Common myeloid progenitor, CD34-positive (primary cell): ENCODE measurements at places on chromosomes 6 and 20.

DNA sequence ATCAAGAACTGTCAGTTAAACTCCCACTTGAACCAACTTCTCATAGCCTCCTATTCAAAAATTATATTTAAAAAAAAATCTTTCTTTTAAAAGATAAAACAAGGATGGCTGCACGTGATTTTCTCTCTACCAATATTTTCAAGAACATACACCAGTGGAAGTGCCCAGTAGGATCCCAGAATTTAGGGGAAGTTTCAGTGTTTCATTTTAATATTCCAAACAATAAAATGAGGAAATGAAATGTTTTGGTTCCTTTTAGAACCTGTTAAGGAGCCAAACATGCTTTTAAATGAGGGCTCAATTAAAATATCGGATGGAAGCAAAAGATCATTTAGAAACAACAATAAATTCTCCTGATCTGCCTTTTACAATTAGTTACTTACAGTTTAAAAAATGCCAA, 26.4 kb upstream of the PRELID3B start:
- no peak overlapping the region for H3K4me3 ChIP-seq
- DNase-seq = no peak
- no peak overlapping the region for H3K27ac ChIP-seq
- no peaks in the 10 kb centered on the region for H3K36me3 ChIP-seq

DNA sequence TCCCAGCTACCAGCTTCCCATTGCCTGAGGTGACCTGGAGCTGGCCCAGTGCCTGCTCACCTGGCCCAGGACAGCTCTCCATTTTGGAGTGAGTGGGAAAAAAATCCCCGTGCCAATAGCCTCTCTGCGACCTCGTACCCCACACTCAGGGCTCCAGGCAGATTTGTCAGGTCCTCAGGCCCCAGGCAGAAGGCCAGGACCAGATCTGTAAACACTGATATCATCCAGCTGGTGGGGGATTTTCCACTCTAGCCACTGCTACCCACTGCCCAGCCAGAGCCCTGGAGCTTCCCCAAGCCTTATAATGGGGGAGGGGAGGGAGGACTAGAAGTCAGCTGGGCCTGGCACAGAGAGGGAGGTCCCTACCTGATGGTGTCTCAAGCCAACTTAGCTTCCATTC, 1.3 kb upstream of the PGC start:
- DNase-seq = no peak
- no peaks in the 10 kb centered on the region for H3K36me3 ChIP-seq
- H3K27me3 ChIP-seq = no peaks in the 10 kb centered on the region

DNA sequence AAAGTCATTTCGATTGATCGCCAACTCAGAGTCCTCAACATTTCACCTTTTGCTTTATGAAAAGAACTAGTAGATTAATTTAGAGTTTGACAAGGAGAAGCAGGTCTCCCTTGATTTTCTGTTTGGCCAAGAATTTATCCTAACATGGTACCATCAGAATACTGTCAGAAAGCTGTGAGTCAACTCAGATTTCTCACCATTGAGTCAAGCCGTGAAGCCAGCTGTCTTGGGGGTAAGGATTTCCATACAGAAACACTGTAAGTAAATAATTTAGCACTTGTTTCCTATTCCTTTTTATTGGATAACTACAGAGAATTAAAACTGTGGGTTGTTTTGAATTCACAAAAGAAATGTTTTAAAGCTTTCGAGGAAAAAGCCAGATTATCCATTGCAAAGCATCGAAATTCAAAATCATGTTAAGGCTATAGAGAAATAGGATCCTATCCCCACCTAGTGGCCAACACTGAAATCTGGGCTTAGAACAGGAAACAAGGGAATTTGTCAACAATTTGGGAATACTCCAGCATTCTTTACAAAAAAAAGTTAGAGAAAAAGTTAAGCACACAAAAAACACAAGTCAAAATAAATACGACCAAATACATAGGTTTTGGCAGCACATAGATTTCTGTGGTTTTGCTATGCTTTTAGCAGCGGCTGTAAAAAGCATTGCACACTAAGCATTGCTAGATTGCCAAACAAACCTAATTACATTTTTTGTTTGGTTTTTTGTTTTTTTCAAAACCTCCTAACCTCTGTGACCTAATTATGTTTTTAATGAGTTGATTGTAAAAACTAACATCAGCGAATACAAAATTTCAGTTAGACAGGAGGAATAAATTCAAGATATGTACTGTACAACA, 44.2 kb downstream of the COL11A2 start:
- H3K4me1 ChIP-seq = peaks cover 9% of the 10 kb centered on the region
- no peak overlapping the region for H3K27ac ChIP-seq
- H3K27me3 ChIP-seq = no peaks in the 10 kb centered on the region
- DNase-seq = peak; percentile 38

DNA sequence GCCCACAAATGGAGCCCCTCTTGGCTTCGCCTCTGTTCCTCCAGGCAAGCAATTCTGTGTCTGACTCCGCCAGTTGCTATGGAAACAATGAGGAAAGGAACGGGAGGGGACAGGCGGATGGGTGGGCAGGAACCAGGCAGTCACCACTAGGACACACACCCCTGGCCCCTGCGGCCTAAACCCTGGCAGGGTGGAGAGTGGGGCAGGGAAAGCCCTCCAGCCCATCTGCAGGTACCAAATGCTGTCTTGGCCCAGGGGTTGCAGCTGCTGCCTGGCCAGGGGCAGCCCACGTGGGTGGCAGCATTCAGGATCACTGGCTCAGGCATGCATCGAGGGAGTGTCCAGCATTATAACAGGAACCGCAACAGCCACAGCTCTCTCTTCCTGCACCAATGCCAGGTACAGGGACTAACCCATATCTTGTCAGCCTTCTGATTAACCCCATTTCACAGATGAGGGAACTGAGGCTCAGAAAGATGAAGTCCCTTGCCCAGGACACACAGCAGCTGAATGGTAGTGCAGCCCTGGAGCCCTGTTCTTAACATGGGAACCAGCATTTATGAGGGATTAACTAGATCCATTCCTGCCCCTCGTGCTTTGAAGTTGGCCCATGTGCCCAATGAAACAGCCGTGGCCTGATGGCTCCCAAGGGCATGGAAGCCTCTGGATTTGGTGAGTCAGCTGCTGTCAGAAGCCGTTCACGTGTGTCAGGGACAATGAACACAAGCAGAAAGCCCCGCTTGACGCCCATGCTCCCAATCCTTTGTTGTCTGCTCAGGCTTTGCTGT, 66.3 kb downstream of the NOL4L start:
- no peak overlapping the region for H3K27ac ChIP-seq
- peaks cover 58% of the 10 kb centered on the region for H3K4me1 ChIP-seq
- H3K36me3 ChIP-seq = peaks cover 46% of the 10 kb centered on the region
- no peak overlapping the region for H3K4me3 ChIP-seq

DNA sequence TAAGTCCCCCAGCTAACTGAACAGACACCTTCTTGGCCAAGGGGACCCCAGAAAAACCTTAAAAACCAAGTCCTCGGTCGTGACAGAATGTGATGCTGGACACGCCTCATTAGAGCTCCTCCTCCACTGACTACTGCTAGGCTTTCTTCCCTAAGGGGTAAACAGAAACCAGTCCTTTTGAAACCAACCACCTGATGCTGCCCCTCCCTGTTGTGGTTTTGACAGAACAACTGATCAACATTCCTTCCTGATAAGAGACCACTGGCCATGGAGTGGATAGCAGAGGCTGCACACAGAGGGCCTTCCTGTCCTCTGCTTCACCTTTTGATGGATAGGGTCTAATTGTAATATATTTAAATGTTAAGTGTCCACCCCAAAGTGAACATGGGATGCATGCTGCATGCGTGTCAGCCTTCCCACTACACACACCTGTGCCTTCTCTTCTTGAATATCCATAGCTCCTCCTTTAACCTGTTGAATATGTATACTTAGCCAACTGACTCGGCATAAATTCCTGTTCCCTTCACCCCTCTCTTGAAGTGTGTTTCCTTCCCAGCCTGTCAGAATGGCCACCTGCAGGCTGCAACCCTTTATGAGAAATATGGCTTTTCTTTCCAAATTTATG, 27.9 kb upstream of the SLC2A12 start:
- H3K4me1 ChIP-seq = peaks cover 4% of the 10 kb centered on the region
- peak; percentile 19 for DNase-seq
- H3K4me3 ChIP-seq = no peak overlapping the region
- H3K27me3 ChIP-seq = peaks cover 2% of the 10 kb centered on the region

DNA sequence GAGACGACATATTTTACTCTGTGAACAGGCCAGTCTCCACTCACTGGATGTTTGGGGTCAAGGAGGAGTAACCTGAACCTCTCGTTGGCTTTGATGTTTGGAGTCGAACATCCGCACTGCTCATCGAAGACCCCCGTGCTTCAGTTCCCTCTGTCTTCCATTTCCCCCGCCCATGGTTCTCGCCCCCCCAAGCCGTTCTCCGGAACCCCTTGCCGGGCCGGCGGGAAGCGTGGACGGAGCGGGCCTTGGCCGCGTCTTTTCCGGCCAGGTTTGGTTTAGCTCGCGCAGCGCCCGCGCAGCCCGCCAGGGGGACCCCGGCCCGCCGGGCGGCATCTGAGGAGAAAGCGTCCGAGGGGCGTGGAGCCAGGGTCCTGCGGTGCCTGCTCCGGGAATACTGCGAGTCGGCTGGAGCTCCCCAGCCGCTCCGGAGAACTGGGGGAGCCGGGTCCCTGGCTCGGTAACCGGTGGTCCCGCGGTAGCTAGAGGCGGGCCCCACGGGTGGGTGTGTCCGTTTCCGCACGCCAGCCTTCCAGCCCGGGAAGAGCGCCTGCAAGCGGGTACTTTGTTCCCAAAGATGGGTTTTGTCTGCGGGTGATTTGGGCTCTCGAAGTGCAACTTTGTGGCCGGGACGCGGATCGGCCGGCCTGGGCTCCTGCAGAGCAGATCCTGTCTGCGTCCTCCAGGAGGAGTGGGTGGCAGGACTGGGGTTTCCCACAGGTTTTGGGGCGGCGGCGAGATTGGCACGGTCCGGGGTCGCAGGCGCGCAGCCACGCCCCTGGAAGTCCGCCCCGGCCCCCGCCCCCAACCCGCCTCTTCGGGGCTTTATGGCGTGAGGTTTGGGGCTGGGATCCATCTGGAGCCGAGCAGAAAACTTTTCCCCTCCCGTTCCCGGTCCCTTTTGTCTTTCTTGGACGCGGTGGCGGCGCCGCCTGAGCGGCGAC, at the start of gene TMEM200A:
Gene TMEM200A (plus strand): TSS at position 852 of the 941 bp plus-strand sequence. CDS start 74,406 bp downstream, outside the sequence.
- peak; percentile 59 for DNase-seq
- H3K27ac ChIP-seq = no peak within 1 kb of the TSS
- no peaks in the 10 kb centered on the region for H3K36me3 ChIP-seq
- peaks cover 26% of the 10 kb centered on the region for H3K4me1 ChIP-seq
- peak within 1 kb of the TSS; percentile 81 for H3K4me3 ChIP-seq

DNA sequence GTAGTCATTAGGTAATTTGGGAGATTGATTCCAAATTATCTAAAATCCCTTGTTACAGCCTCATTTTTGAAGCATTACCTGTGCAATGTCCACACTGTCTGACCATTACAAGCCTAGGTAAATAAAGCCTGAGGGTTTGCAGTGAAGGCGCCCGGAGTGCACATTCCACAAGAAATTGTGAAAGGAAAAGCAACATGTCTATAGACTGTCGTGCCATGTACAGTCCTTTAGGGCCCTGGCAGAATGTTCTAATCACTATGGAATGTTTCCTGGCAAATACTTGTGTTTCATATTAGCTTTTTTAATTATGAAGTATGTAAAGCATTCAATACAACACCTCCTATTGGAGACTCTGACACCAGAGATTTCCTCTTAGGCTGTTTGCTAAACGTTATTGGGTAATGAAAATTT, 28.9 kb downstream of the PREP start:
- no peaks in the 10 kb centered on the region for H3K4me1 ChIP-seq
- H3K36me3 ChIP-seq = peaks cover 14% of the 10 kb centered on the region
- DNase-seq = no peak
- H3K4me3 ChIP-seq = no peak overlapping the region
- no peak overlapping the region for H3K27ac ChIP-seq
- no peaks in the 10 kb centered on the region for H3K27me3 ChIP-seq

- H3K4me3 ChIP-seq = no peak overlapping the region
- no peak overlapping the region for H3K27ac ChIP-seq
- H3K36me3 ChIP-seq = no peaks in the 10 kb centered on the region
Measured at GRCh38 chr6:106757722-106758467, 128.5 kb downstream of the QRSL1 start.

DNA sequence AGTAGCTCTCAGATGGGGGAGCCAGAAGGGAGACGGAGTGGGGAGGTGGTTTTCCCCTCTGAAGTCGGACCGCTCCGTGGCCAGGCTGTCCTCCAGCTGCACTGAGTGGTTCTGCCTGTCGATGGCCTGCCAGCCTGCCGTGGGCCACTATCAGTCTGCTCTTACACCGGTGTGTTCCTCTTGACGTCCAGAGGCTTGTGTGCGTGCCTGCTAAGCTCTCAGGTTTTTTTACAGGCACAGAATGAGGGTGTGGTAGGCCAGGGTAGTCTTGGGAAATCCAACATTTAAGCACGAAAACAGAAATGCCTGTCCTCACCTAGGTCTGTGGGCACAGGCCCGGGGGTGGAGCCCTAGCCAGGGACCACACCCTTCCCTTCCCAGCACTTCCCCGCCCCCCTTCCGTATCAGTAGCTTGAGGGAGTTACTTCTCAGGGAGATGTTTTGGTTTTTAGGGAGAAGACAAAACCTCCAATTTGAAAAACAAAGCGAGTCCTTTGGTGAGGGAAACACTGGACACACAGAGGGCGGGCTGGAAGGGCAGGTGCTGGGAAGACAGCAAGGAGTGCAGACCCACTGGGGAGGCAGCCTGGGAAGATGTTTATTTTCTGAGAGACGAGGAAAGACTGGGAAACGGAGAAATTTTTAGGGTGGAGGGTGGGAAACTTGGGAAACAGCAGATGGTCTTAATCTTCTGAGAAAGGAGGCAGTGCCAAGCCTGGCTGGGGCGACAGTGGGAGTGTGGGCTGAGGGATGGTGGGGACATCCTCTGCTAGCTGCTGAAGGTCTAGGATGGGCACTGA, 106.5 kb downstream of the LY86 start:
- no peak overlapping the region for H3K27ac ChIP-seq
- H3K4me3 ChIP-seq = no peak overlapping the region
- H3K27me3 ChIP-seq = no peaks in the 10 kb centered on the region
- DNase-seq = no peak
- peaks cover 54% of the 10 kb centered on the region for H3K4me1 ChIP-seq

- H3K4me3 ChIP-seq = peak overlapping the region; percentile 75
- peak; percentile 82 for DNase-seq
- H3K36me3 ChIP-seq = no peaks in the 10 kb centered on the region
- H3K4me1 ChIP-seq = peaks cover 18% of the 10 kb centered on the region
Measured at GRCh38 chr6:41683523-41684310, 45.4 kb downstream of the MDFI start.

- H3K4me1 ChIP-seq = no peaks in the 10 kb centered on the region
- no peaks in the 10 kb centered on the region for H3K36me3 ChIP-seq
- no peak overlapping the region for H3K4me3 ChIP-seq
- no peaks in the 10 kb centered on the region for H3K27me3 ChIP-seq
- H3K27ac ChIP-seq = no peak overlapping the region
Measured at GRCh38 chr6:5536644-5537043, 275.3 kb downstream of the FARS2 start.

- DNase-seq = peak; percentile 52
- no peak overlapping the region for H3K4me3 ChIP-seq
- H3K27ac ChIP-seq = no peak overlapping the region
- no peaks in the 10 kb centered on the region for H3K36me3 ChIP-seq
- H3K27me3 ChIP-seq = no peaks in the 10 kb centered on the region
Measured at GRCh38 chr6:109079981-109080380, 14.7 kb downstream of the SESN1 start.

- no peak overlapping the region for H3K4me3 ChIP-seq
- DNase-seq = peak; percentile 39
- H3K4me1 ChIP-seq = no peaks in the 10 kb centered on the region
Measured at GRCh38 chr6:111057074-111057752, 30.1 kb upstream of the SLC16A10 start.

GRCh38 chr20:40633123-40633850, 55.7 kb downstream of the MAFB start:
- H3K4me1 ChIP-seq = no peaks in the 10 kb centered on the region
- no peaks in the 10 kb centered on the region for H3K36me3 ChIP-seq
- no peak overlapping the region for H3K27ac ChIP-seq
- H3K4me3 ChIP-seq = no peak overlapping the region
- H3K27me3 ChIP-seq = peaks cover 8% of the 10 kb centered on the region
